ENCODE measurements at places on chromosomes 5 and 9.

DNA sequence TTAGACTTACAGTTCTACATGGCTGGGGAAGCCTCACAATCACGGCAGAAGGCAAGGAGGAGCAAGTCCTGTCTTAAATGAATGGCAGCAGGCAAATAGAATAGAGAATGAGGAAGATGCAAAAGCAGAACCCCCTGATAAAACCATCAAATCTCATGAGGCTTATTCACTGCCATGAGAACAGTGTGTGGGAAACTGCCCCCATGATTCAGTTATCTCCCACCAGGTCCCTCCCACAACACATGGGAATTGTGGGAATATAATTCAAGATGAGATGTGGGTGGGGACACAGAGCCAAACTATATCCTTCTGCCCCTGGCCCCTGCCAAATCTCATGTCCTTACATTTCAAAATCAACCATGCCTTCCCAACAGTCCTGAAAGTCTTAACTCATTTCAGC lies 367.1 kb downstream of the MED10 start:
- DNase-seq: no peak

- DNase-seq: no peak
Observed at GRCh38 chr5:173881811-173882575, 6.2 kb upstream of the CPEB4 start.

GRCh38 chr9:90285946-90286345 lies 356.7 kb downstream of the DIRAS2 start:
- no peak for DNase-seq

DNA sequence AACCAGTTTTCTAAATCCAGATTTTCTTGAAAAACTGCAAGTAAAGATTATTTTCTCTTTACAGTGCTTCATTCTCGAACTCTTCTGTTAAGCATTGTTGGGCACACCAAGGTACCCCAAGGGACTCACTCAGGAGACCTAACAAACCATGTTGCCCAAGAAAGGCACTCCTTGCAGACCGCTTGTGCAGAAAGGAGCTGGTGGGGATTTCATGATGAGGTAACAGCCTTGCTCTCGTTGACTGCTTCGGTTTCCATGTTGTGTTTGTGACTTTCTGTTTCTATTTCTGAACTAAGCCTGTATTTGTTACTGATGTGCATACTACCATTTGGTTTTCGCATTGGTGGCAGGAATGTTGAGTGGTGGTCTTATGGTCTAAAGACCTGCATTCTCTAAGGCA lies 266.6 kb upstream of the DAP start:
- DNase-seq: no peak

DNA sequence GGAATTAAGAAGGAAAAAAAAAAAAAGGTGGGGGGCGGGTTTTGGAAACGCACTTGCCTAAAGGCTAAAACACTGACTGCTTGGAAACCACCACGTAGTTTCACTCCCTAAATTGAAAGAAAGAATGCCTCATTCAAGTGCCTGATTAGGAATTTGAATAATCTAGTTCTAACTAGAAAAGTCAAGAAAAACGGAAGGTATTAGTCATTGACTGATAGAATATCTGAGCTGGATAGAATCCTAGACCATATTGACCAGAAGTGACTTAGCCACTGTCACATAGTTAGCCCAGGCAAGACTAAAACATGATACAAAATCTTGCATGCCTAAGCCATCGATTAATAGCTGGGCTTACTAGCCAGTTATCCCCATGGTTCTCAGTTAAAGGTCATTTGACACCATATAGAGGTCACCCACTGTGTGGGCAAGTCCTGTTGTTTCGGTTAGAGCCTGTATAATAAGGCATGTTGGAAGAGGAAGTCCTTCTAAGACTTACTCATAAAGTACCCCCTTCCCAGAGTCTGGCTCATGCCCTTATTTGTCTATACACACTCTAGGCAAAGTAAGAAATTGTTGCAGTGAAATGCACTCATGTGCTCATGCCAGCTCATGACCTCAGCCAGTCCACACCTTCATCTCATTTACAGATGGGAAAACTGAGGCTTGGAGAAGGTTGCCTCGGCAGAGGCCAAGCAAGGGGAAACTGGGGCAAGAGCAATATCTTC lies 40.2 kb downstream of the SH3RF2 start:
- no peak for DNase-seq

- DNase-seq: no peak
Observed at GRCh38 chr9:100555471-100555870, 22.4 kb upstream of the CAVIN4 start.
